ENCODE measurements at places on chromosomes 13 and 19.

DNA sequence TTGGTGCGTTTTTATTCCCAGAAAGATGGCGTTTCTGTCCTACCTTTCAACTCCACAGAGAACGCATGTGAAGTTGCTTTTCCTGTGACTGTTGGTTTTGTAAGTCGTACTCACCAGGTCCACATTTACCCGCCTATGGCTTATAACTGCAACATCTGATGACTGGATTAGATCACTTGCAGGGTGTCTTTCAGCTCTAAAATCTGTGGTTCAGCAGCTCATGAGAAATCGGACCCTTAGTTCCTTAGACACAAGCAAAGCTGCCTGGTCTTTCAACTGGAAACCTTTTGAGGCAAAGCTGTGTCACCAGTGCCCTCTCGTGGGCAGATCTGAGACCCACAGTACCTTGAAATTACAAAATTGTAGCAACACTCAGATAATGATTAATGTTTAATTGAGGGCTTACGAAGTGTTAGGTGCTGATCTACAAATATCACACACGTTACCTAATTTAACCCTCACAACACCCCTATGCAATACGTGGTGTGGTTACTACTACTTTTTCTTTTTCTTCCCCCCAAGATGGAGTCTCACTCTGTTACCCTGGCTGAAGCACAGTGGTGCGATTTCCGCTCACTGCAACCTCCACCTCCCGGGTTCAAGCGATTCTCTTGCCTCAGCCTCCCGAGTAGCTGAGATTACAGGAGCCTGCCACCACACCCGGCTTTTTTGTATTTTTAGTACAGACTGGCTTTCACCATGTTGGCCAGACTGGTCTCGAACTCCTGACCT, 65.4 kb downstream of the RUBCNL start:
- peak; percentile 47 for DNase-seq

DNA sequence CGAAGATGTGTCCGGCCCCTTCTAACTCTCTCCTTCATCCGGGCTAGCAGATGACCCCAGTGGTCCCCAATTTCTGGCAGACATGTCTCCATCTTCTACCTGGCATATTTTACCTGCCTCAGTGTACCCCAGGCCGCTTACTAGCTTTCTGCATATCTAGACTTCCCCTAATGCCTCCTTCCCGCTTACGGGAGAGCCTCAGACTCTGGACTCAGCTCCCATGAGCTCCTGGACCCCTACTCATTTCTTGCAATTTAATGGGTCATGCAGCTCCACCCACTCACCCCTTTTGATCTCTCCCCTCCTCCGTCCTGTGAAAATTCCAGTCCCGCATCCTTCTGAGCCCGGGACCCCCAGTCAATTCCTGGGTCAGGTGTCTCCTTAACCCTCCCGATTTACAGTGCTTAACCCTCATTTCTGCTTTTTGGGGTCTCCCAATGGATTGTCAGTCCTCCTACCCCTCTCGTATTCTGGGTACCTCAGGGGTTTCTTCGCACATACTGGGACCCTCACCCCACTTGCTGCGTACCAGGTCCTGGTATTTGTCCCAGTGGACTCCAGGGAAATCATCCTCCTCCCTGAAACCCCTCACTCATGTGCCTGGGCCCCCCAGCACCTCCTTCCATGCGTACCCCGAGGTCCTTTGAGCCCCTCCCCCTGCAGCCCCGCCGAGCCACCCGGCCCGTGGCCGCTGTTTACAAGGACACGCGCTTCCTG, 500 bp upstream of the JUNB start:
- no peak for DNase-seq

DNA sequence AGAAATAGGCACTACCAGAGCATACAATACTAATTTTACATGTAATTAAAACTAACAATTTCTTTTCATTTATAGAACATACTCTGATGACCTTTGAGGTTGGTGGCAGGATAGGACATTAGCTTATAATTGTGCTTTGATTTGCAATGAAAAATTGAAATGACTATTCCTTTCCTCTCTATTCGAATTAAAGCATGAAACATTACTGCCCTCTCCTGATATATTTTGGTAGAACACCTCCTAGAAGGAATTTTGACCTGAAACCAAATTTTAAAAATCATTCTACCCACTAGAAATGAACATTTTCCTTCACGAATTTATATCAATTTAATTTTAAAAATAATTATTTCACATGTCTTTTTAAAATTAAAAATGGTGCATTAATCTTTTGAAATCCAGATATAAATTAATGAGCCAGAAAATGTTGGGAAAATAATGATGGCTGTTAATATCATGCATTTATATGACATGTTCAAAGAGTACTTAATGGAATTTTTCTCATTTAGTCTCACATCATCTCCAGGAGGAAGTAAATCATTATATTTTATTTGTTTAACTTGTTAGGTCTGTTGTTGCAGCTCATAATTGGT, 556.3 kb upstream of the ARGLU1 start:
- peak; percentile 16 for DNase-seq

DNA sequence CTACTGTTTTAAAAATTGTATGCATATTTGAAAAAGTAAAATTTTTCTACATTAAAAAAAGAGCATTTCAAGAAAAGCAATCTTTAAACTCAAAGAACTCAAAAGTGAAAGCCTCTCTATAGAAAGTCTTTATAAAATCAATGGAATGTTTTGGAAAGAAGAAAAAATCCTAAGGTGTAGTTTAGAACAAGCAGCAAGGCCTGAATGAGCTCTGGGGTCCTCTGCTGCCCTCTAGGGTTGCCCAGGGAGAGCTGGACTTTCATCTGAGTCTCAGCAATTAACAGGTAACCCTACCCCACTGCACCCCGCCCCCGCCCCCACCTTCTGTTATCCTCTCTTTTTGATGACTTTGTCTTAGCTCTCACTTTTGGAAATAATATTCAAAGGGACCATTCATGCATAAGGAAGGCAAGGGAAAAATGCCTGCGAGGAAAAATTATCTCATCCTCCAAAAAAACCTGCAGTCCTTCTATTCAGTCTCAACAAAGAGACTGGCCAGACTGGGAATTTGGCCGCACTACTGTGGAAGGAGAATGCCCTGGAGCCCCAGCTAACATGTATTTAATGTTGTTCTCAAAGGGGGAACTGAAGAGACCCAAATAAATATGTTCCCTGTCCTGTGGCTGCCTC, 24.1 kb downstream of the SLC25A30 start:
- DNase-seq: peak; percentile 80

DNA sequence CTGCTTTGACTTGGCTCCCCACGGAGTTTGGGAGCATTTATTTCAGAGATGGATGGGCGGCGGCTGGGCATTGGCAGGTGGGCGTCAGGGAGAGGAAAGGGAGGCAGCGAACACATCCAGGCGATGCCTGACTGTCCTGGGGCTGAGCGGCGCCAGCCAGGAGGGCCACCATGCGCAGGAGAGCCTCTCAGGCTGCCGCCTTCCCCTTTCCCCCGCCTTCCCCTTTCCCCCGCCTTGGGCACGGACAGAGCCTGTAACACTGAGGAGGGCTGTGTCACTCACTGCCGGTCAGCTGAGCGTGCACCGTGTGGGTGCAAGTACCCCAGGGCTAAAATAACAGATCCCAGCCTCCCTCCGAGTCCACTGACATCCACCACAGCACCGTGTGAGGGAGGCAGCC, 11.4 kb downstream of the MCF2L start:
- no peak for DNase-seq

DNA sequence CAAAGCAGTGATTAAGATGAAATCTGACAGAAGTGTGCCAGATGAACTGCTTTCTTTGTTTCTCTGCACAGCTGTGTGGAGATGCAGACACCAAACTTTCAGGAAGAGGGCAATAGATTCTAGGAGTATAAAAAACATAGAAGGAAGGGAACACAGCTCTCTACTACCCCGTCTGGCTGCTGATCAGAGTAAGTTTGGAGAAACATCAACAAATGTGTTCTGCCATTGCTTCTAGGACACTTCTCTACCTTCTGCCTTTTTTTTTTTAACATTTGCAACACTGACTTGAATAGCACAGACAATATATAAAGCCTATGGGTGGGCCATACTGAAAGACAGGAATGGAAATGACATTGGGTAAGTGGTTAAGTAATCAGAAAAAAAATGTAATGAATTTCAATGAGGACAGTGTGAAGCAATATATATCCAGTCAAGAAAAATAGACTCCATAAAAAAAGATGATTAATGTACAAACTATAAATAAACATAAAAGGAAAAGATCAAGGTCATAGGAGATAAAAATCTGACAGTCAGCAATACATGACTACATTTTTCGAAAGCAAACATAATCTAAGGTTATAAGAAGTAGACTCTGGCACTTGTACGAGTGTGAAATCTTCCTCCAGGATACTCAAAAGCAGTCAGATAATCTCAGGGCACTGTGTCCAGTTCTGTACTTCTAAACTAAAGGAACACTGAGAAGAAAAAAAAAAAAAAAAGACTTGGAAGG, 21.4 kb downstream of the NUFIP1 start:
- DNase-seq: no peak

DNA sequence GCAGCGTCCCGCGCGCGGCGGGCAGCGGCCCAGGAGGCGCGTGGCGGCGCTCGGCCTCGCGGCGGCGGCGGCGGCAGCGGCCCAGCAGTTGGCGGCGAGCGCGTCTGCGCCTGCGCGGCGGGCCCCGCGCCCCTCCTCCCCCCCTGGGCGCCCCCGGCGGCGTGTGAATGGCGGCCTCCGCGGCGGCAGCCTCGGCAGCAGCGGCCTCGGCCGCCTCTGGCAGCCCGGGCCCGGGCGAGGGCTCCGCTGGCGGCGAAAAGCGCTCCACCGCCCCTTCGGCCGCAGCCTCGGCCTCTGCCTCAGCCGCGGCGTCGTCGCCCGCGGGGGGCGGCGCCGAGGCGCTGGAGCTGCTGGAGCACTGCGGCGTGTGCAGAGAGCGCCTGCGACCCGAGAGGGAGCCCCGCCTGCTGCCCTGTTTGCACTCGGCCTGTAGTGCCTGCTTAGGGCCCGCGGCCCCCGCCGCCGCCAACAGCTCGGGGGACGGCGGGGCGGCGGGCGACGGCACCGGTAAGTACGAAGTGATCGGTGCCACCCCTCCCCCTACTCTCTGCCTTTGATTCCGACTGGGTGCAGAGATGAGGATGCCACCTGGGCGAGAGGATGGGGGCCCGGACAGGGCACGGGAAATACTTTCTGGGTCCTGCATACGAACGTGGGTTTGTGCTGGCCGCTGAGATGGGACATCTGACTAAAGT, 874 bp downstream of the TRIM28 start:
- DNase-seq: peak; percentile 77

DNA sequence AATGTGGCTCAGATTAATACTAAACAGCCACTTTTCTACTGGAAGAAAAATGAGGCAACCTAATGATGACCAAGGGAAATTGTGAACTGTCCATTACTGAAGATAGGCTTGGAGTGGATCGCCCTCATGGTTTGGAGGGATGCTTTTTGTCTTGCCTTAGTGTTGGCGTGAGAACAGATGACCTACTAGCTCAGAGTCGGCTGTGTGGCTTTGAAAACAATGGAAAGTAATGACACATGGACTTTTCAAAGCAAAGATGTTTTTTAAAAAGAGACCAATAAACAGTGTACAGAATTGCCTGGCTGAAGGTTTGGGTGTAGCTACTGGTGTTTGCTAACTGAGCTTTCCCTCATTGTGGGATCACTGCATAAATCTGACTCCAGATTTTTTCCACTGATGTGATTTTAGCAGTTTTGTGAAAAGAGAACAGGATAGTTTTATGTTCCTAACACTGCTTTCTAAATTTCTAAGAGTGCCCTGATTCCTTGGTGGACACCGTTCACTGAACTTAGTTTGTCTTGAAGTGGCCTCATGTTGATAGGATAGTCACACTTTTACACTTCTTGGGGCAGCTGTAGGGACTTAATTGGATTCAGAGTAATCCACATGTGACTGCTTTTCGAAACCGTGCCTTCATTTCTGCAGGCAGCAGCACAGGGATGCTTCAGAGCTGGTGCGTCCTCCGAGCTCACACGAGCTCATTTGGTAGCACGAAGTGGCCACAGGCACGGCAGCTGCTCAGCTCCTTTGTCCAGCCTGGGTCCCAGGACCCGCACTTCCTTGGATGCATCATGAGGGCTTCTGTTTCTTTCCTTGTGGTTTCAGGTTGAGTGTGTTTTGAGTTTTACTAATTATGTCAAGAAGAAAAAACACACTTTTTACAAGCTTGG, 4.3 kb downstream of the CEBPG start:
- no peak for DNase-seq

GRCh38 chr13:97945792-97946419, 7.6 kb upstream of the IPO5 start:
- DNase-seq: no peak

DNA sequence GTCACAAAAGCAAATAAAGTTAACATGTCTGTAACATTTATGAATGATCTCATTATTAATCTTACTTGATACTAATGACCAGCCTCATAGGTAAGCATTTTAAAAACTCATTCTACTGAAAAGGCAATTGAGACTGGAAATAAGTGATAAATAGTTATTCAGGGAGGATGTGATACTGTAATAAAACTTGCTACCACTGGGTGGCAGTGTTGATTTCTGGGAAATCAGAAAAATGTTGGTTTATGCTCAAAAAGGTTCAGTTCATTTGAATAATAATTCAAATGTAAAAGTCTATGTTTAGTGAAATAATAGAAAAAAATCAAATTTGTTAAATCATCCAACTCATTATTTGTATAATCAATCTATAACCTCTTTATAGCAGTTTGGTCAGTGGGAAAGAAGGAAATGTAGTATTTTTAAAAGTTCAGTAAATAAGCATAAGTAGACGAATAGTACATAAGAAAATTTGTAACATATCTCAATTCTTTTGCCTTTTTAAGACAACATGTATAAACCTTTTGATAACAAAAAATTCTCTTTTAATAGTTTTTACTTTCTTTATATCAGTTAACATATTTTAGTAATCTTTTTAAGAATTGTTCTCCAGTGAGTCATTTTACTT, 9.6 kb downstream of the ABHD13 start:
- DNase-seq: peak; percentile 21

- no peak for DNase-seq
Measured at GRCh38 chr19:31355665-31356289, 6.5 kb upstream of the TSHZ3 start.

- DNase-seq: no peak
Measured at GRCh38 chr13:36068566-36068965, 62.6 kb downstream of the DCLK1 start.

GRCh38 chr19:4550018-4550417, 9.5 kb downstream of the SEMA6B start:
- DNase-seq: no peak

DNA sequence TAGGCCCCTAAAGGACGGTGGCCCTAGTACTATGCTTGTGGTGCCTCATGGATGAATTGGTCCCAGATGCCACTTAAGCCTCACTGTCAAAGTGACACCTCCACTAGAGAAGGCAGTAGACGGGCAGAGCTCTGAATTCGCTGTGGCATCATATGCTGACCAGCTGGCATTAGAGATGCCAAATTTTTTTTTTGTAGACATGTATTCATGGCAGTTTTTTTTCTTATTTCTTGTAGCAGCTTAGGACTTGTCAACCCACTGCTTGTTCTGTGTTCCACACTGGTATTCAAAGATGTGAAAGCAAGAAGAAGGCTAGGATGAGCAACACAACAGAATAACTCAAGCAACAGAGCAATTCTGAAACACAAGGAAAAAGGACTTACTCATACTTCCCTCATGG, 212.5 kb downstream of the DLEU7 start:
- no peak for DNase-seq

- no peak for DNase-seq
Measured at GRCh38 chr13:81194362-81194761, 853.4 kb upstream of the SPRY2 start.

Measured in RWPE1 (cell line).